Dorsolateral prefrontal cortex (tissue), 122 donors: ENCODE measurements at places on chromosomes 2 and 18. TPM values are rescaled to one million over a fixed set of nuclear protein-coding genes. Genes with fewer than 3 reads are reported as not detected.

- DNase-seq, result no peak
Observed at GRCh38 chr2:21372654-21373053, 248.9 kb downstream of the TDRD15 start.

DNA sequence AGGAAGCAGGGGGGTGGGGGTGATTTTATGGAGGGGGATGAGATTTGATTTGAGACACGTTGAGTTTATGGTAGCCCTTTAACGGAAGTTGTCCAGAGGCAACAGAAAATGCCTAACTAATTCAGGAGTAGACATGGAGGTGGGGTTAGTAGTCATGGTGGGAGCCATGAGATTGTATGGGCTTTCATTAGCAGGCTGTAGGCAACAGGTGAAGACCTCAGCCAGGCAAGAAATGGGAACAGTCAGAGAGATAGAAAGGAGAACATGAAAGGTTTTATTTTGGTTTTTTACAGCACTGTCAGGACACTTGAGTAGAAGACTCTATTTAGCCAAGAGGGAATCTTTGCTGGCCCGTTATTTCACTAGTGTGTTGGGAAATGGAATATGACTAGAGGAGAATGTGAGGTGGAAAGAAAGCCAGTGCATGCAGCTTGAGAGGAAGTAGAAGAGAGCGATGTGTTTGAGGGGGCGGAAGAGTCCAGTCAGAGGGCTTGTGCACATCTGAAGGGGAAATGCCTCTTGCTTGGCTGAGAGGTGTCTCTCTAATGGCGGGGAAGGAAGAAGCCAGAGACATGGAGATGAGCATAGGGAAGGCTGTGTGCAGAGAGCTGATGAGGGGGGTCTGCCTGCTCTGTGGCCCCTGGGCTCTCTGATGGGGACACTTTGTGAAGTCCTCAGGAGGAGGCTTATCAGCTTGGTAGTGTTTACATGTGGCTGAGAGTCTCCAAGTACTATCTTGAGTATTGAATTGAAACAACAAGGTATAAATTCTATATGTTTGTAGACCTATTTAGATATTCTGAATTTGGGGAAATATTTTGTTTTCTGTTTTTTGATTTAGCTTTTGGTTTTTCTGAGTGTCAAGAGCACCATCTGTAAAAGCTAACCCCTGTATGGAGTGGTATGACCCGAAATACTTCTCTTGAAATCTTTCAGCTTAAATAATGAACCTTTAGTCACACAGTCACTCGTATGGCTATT lies 66.9 kb upstream of the ITM2C start:
- no peak for DNase-seq

Gene LAMA3
- total RNA-seq, result 17.7 TPM

Gene MPPE1
- total RNA-seq, result 44.3 TPM

Gene SCN7A
- total RNA-seq, result 2.9 TPM

- no peak for DNase-seq
Observed at GRCh38 chr18:36813824-36814223, 15.0 kb downstream of the TPGS2 start.

- no peak for DNase-seq
Observed at GRCh38 chr18:76454418-76454817, 40.6 kb downstream of the ZNF516 start.

- no peak for DNase-seq
Observed at GRCh38 chr2:144364944-144365738, 154.8 kb downstream of the ZEB2 start.

GRCh38 chr2:235640926-235641723 lies 147.3 kb downstream of the AGAP1 start:
- no peak for DNase-seq

- DNase-seq, result no peak
Observed at GRCh38 chr18:57461652-57462269, 26.6 kb downstream of the ONECUT2 start.

Gene SLC9A4
- total RNA-seq, result 0.39 TPM

Gene STON1
- total RNA-seq, result 3.1 TPM

- DNase-seq, result no peak
Observed at GRCh38 chr2:10360850-10361588, 58.3 kb downstream of the HPCAL1 start.
